ENCODE measurements at places on chromosomes 6 and 20.

- no peaks in the 10 kb centered on the region for H3K36me3 ChIP-seq
- no peak overlapping the region for H3K27ac ChIP-seq
- no peak overlapping the region for H3K4me3 ChIP-seq
- no peak for DNase-seq
These were observed 121.5 kb downstream of the PACRG start for GRCh38 chr6:162849269-162849668.

DNA sequence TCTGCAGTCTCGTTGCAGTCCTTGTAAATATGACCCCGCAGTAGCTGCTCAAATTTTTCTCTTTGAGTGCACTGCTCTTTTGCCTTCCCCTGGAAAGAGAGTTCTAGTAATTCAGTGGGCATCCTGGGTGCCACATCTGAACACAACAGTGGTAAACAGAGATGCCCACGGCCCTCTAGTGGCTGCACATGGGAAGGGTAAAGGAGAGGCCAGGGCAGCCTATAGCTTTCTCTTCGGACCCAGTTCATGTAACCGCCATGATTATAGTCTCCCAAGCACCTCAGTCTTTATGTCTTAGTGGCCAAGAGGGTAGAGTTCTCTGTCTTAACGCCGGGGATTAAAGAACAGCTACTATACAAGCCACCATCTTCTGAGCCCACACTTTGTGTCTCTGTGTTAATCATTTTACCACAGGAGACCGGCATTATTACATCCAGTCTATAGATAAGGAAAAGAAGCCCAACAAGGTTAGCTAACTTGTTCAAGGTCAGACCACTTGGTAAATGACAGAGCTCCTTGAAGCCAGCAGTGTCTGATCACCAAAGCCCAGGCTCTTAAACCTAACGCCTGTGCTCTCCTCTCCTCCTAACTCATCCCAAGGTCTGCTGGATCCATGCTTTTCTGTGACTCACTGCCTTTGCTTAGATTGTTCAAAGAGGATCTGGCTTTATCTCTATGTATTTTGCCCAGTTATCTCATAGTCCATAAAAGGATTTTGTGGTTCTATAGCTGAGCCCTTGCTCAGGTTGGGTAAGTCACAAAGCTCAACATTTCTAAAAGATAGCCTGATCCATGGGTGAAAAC, 81.8 kb downstream of the ISM1 start:
- no peak overlapping the region for H3K27ac ChIP-seq
- H3K36me3 ChIP-seq, result peaks cover 12% of the 10 kb centered on the region

- H3K27me3 ChIP-seq, result no peaks in the 10 kb centered on the region
- H3K36me3 ChIP-seq, result no peaks in the 10 kb centered on the region
- DNase-seq, result no peak
- H3K4me3 ChIP-seq, result no peak overlapping the region
- H3K27ac ChIP-seq, result no peak overlapping the region
These were observed 71.0 kb downstream of the FUT9 start for GRCh38 chr6:96086745-96087144.

- no peak for DNase-seq
- no peak overlapping the region for H3K4me3 ChIP-seq
- H3K27ac ChIP-seq, result no peak overlapping the region
- peaks cover 7% of the 10 kb centered on the region for H3K36me3 ChIP-seq
These were observed 20.8 kb upstream of the SNRPB2 start for GRCh38 chr20:16709017-16709416.

DNA sequence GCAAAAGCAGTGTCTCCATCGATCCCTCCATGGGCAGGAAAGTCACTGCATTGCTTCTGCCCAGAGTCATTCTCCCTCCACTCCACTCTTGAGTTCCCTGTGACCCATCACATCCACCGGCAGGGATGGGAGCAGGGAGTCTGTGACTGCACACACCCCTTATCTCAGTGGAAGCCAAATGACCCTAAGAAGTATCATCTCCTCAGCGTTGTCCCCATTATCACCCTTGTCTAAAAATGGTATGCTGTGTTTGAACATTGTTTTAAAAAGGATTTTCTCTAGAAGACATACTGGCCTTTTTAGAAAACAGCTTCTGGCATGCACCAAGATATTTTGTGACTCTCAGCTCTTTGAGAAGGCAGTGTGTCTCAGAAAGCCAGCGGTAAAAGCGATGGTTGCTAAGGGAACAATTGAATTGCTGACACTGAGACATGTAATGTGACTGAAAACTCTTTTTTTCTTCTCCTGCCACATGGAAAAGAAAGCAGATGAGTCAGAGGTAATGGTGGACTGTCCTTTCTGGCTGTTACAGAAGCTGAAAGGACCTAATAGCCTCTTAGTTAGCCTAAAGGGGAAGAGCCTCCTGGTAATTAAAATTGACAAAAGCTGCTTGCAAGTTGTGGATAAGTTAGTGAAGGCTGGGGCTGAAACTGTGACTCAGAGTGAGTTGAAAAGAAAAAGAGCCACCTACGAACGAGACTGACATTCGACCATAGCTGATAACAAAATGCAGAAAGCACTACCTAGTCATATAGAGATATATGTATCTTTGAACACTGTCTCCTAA, 120.5 kb downstream of the MAP3K7 start:
- H3K36me3 ChIP-seq, result peaks cover 1% of the 10 kb centered on the region
- H3K27ac ChIP-seq, result no peak overlapping the region
- no peak for DNase-seq

DNA sequence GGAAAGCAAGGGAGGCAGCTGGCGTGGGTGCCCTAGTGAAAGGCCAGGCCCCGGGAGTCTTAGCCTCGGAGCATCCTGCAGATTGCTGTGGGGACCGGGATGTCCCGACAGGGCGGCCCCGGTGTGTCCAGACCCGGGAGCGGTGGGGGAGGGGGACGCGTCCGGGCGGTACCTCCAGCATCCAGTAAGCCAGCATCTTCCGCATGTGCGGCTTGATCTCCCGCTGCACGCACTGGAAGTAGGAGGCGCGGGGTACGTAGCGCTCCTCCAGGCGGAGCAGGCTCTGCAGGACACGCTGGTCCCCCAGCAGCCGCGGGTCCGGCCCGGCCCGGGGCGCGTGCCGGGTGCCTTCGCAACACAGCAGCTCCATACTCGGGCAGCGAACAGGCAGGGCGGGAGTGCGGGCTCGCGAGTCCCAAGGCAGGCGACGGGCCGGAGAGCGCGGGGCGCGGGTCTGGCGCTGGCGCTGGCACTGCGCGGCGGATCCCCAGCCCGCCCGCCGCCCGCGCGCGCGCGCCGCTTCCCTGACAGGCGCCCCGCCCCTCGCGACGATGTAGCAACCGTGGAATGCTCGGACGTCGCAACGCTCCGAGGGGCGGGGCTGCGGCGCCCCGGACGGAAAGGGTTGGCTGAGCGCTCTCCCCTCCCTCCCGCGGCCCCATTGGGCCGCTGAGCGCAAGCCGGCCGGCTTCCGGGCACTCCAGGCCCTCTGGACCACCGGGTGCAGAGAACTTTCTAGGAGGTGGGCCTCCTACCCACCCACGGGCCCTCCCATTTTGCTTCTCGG, at the start of gene CCND3:
CCND3 (minus strand) TSS at position 529 of the 787 bp plus-strand sequence; CDS start at position 370, 159 bp downstream.
- H3K4me1 ChIP-seq, result peaks cover 31% of the 10 kb centered on the region
- DNase-seq, result peak; percentile 76

DNA sequence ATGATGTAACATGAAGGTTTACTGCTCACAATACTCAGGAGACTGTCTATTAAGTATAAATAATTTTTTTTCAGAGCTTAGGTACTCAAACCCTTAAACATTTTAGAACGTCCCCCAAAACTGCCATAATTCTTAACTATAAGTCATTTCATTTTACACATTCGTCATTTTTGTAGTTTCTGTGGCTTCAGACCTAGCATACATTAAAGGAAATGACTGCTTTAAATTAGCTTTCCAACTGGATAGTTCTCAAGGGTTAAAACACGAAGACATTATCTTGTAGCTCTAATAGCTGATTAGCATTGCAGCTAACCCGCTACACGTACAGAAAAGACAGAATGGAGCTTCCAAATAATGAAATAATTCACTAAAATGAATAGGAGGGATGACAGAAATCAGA, 24.9 kb upstream of the PLN start:
- peaks cover 2% of the 10 kb centered on the region for H3K27me3 ChIP-seq
- no peak overlapping the region for H3K4me3 ChIP-seq
- H3K4me1 ChIP-seq, result peaks cover 6% of the 10 kb centered on the region
- H3K36me3 ChIP-seq, result peaks cover 4% of the 10 kb centered on the region
- no peak for DNase-seq

DNA sequence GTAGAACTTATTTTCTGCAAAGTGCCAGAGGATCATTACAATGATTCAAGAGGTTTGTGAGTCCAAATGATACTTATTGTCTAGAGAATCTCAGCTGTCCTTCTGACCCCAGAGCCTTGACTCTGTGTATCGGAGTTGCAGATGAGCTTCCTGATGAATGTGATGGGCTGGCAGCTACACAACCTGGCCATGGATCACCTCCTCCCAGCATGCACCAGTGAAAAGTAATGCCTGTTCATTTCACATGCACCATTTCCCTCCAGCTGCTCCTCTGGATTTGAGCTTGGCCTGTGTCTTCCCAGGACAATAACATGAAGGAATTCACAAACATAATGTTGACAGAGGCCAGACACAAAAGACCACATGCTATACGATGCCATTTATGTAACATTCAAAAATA, 30.0 kb downstream of the SNHG17 start:
- no peak for DNase-seq
- no peak overlapping the region for H3K27ac ChIP-seq
- H3K27me3 ChIP-seq, result no peaks in the 10 kb centered on the region

DNA sequence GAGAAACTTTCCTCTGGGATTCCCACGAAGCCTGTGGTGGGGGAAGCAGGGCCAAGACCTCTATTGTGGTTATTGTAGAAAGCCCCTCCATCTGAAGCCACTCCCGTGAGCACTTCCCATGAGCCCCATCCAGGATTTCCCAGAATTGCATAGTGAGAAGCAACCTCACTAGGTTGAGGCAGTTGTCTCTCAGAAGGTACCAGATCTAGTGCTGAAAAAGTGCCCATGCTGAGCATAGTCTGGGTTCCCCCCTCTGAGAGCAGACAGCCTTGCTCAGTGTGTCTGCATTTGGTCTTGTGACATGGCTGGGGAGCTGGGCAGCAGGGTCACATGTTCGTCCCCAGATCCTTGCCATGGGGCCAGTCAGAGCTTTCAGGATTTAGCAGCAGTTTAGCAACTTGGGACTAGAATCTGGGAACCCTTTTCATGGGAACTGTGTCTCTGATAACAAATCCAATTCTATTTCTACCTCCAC, 38.6 kb downstream of the SLC9A8 start:
- peaks cover 18% of the 10 kb centered on the region for H3K4me1 ChIP-seq
- H3K27ac ChIP-seq, result peak overlapping the region; percentile 12
- H3K36me3 ChIP-seq, result peaks cover 11% of the 10 kb centered on the region
- H3K4me3 ChIP-seq, result no peak overlapping the region

GRCh38 chr6:139627091-139627490, 252.6 kb upstream of the CITED2 start:
- no peak overlapping the region for H3K4me3 ChIP-seq
- no peaks in the 10 kb centered on the region for H3K36me3 ChIP-seq
- no peak for DNase-seq
- no peak overlapping the region for H3K27ac ChIP-seq
- H3K4me1 ChIP-seq, result peaks cover 18% of the 10 kb centered on the region
- peaks cover 2% of the 10 kb centered on the region for H3K27me3 ChIP-seq

DNA sequence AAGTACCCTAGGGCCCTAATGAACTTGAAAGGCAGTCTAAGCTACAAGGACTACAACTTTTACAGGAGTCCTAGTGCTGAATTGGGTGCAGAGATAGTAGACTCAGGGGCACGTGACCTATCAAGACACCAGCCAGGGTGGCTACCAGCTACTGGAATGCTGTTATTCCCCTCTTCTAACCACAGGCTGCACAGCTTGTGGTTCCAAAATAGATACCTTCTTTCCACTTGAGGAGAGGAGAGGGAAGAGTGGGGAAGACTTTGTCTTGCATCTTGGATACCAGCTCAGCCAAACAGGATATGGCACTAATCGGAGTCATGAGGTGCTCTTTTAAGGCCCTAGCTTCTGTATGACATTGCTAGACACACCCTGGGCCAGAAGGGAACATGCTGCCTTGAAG, 60.0 kb upstream of the MTRF1L start:
- DNase-seq, result no peak
- no peaks in the 10 kb centered on the region for H3K4me1 ChIP-seq
- no peaks in the 10 kb centered on the region for H3K27me3 ChIP-seq

GRCh38 chr6:131949620-131949908, 1.6 kb downstream of the CCN2 start:
- H3K4me3 ChIP-seq, result peak overlapping the region; percentile 90
- DNase-seq, result no peak
- H3K27me3 ChIP-seq, result peaks cover 16% of the 10 kb centered on the region
- H3K36me3 ChIP-seq, result peaks cover 6% of the 10 kb centered on the region
- H3K27ac ChIP-seq, result no peak overlapping the region

DNA sequence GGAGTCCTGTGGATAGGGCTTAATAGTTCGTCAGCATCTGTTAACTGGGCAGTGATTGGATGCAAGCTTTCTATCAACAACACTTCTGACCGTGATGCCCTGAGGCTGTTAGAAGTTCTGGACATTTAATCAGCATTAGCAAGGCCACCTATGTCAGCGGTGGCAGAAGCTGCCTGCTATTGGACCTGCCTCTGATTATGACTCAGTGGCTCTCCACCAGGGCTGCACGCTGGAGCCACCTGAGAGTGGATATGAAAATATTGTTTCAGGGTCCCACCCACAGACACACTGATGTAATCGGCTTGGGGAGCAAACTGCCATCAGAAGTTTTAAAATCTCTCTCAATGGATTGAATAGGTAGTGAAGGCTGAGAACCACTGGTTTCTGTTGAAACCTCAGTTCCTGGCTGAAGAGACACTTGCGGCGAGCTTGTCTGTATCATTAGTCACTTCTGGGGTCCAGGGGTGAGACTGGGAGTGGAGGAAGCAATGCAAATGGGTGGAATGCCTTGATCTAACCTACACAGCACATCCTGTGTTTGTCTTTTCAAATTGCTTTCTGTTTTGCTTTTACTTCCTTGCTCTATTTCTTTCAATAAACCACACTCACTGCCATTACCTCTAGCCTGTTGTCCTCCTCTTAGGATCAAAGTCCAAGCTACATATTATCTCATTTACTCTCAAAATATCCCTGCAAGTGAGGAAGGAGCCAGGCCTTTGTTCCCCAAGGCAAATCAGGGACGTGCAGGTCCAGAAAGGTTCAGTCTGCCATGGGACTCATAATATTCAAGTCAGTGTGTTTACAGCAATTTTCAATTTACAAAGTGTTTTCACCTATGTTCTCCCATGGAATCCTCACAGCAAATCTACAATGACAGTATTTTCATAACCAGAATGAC, 4.2 kb downstream of the CLIC5 start:
- peaks cover 6% of the 10 kb centered on the region for H3K27me3 ChIP-seq
- peaks cover 40% of the 10 kb centered on the region for H3K4me1 ChIP-seq
- no peak overlapping the region for H3K4me3 ChIP-seq

- H3K36me3 ChIP-seq, result no peaks in the 10 kb centered on the region
- no peak overlapping the region for H3K4me3 ChIP-seq
- H3K27me3 ChIP-seq, result no peaks in the 10 kb centered on the region
- no peak for DNase-seq
- H3K27ac ChIP-seq, result no peak overlapping the region
These were observed 706.3 kb downstream of the TFAP2A start for GRCh38 chr6:9708600-9708999.

All from endothelial cell (in vitro differentiated cells).